ENCODE measurements at places on chromosomes 2 and 18.

GRCh38 chr2:130823886-130824491, 12.7 kb upstream of the ARHGEF4 start:
- DNase-seq: no peak

DNA sequence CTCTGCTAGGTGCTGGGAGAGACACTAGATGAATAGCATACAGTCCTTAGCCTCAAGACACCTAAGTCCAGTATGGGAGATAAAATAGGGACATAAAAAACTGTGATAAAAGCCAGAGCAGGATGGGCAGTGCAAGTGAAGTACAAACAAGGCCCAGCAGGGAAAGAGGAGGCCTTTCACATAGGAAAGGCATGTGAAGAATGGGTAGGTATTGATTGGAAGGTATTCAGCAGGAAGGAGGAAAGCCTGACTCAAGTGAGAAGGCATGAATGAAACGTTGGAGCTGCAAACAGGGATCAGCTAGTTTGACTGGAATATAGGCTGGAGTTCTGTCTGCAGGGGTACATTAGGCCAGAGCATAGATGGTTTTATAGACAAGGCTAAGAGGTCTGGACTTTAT, 11.0 kb upstream of the CXCR4 start:
- DNase-seq: no peak

- no peak for DNase-seq
Measured at GRCh38 chr2:45637440-45637839, 14.0 kb upstream of the PRKCE start.

GRCh38 chr2:53672881-53673522, 94.6 kb upstream of the CHAC2 start:
- DNase-seq: no peak
